ENCODE measurements at places on chromosomes 7 and 10.

DNA sequence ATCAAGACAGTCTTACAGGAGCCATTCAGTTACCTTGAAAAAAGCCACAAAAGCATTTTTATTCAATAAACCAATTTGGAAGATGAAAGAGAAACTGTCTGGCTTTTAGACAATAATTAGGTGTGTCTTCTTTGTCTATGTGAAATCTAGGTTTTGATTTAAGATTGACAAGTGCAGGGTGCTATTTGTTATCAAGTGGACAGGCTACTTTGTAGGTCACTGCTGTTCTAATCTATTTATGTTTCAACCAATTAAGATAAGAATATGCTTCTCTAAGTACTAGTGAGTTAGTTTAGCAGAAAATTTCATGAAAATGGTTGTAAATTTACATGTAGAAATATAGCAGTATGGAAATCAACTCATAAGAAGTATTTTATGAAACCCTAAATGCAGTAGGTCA, 177.5 kb downstream of the CACNA2D1 start:
- DNase-seq: no peak

GRCh38 chr7:24283554-24283896, 465 bp upstream of the NPY start:
- DNase-seq: no peak

DNA sequence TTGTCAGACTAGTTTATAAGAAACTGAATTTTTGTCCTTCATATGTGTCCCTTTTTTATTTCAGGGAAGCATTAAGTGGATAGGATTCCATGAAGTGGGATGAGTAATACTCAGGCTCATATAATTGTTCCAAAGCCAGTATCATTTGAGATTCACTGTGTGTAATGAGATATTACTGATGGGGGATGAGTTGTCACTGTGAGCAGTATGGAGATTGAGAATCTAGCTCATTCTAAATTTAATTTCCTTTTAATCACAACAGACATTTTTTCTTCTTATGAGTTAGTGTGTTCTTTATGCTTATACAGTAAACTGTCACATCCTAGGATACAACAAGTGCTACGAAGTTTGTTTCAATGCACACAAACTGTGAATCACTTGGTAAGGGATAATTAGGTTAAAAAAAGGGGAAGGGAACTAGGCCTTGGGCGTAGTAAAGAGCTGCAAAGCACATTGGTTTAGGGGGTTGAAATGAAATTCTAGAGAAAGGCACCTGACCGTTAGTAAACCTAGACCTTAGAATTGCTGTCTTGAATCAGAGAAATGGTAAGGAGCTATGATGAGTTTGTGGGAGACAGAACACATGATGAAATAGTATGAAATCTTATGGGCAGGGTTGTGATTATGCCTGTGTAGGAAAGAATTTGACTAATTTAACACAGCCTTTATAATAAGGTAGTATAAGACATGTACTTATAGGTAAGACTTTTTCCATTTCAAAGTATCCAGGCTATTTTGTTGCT, 153.4 kb downstream of the MLLT10 start:
- DNase-seq: no peak

GRCh38 chr7:83414947-83415346, 234.0 kb downstream of the SEMA3E start:
- no peak for DNase-seq

DNA sequence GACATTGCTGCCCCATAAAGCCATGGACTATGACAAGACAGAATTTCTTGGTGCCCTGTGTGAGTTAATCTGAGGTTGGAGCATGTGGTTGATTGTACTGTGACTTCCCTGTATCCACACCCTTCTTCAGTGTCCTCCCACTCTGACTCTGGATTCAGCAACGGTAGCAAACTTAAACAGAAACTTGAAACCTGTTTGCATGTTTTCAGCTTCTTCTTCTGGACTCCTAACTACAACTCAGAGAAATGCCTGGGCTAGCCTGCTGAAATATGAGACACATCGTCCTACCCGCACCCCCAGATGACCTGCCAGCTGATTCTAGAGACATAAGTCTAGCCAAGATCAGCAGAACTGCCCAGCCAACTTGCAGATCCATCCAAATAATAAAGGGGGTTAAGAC, 78.4 kb downstream of the IPMK start:
- no peak for DNase-seq

- DNase-seq: no peak
Observed at GRCh38 chr7:25775999-25776743, 375.8 kb upstream of the NFE2L3 start.

GRCh38 chr10:33680036-33680435, 345.6 kb upstream of the NRP1 start:
- DNase-seq: no peak

- no peak for DNase-seq
Observed at GRCh38 chr7:28779954-28780353, 178.2 kb downstream of the TRIL start.

- DNase-seq: no peak
Observed at GRCh38 chr10:34524369-34525091, 290.6 kb downstream of the PARD3 start.

DNA sequence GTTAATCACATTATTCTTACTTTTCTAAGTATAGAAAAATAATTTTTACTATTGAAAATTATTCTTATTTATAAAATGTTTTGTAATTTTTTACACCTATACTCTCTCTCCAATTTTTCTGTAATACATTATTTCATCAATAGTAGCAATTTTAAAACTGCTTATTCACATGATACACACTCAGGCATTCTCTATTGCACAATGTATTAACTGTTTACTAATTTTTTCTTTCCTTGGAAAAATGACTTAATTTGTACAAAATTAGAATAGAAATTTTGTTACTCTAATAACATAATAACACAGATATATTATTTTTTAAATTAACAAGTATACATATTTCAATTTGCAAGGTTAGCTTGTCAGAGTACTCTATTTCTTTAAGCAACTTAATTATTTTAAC, 92.9 kb upstream of the PRKG1 start:
- no peak for DNase-seq

GRCh38 chr7:129969881-129970446, 17.2 kb upstream of the UBE2H start:
- DNase-seq: no peak

- no peak for DNase-seq
Observed at GRCh38 chr10:57817741-57818140, 450.0 kb downstream of the IPMK start.

DNA sequence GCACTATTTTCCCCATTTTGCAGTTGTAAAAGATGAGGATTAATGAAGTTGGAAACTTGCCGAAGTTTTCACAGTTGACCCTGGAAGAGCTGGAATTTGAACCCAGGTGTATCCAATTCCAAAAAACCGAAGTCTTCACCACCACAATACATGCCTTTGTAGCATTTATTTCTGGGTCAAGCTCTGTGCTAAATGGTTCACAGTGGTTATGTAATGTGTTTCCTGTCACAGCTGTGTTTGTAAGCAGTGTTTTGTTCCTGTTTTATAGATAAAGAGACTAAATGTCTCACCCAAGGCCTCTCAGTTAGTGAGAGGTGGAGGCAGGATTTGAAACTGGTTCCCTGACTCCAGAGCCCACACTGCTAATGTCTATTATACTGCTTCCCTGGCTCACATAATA, 17.6 kb downstream of the SFTPA2 start:
- DNase-seq: no peak

DNA sequence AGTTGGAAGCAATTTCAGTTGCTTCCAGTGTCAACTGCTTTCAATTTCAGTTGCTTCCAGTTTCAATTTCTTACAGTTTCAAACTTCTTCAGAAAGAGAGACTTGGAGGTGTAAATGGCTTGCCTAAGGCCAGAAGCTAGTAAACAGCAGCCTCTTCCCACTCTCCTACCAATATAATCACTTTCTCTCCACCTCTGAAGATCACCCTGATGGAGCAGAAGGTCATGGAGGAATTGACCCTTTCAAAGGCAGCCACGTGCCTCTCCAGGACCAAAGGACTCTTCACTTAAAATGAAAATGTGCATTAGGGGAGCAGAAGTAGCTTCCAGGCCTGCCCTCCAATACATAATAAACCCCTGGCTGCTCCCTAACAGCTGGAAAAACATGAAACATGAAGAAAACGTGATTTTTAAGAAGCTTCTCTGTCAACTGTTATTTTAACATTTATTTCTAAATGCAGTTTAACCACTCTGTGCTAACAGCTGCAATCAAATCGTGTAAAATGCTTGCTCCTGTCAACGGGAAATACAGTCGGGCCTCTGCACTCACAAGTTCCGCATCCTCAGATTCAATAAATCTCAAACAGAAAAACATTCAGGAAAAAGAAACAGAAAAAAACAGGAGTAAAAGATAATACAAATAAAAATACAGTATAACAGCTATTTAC, 1020.6 kb downstream of the XPNPEP1 start:
- DNase-seq: no peak

DNA sequence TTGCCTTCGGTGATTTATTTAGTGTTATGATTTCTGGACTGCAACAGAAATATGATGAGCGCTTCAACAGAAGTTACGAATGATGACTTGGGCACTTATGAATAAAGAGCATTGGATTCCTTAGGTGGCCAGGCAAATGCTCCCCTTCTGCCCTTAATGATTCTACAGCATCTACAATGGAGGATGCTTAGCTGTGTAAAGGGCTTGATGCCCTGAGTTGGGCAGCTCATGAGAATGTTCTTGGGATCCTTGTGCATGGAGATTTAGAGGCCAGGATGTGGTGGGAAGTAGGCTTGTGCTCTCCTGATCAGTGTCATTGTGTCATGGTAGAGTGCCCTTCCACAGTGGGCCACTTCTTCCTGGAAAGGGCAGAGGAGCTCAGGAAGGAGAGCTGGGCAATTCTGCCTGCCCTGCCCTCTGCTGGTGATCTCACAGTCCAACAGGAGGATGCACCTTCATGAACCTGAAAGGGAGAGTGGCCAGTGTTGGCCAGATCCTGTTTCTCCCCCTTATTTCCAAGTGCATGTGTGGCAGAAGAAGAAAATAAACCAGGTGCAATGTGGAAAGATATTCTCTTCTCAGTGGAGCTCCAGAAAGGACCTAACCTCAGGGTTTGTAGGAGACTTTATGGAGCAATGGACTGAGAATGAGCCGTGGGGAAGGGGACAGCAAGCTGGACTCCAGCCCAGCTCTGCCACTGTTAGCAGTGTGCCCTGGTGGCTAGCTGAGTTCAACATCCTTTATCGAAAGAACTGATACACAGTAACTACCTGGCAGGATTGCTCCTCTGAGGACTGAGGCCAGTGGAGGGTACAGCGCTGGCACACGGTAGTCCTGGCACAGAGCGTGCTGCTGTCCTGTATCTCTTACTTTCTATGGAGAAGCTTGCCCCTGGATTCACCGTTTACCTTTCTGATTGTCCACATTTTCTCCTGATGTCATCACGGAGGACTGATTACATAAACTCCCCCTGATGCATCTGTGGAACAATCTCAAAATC, 182.9 kb downstream of the BMPER start:
- no peak for DNase-seq

DNA sequence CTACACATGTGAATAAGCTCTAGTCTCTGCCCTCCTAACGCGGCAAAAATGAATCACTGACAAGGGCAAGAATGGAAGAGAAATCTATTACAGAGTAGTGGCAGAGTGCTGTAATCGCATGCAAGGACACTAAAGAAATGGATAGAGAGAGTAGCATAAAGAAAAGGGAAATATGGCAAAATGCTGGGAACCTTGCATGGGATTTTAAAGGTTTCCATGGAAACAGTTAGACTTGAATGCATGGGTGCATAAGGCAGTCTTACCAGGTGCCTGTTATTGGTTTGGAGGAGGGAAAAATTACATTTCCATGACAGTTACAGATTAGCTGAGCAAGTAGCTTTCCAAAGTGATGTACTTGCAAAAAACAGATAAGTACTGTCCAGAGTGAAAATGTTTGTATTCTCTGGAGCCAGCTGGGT, 233.4 kb downstream of the PTN start:
- DNase-seq: no peak

GRCh38 chr7:148722340-148723165, 23.9 kb downstream of the CUL1 start:
- DNase-seq: no peak

- peak; percentile 96 for DNase-seq
Observed at GRCh38 chr10:101031128-101031795, at the start of the genes PDZD7 and SFXN3. TSS of gene PDZD7 (minus strand) at chr10:101031129. CDS start at chr10:101030219, 910 bp downstream. TSS of gene SFXN3 (plus strand) at chr10:101031234. CDS start at chr10:101034695, 3,461 bp downstream.

DNA sequence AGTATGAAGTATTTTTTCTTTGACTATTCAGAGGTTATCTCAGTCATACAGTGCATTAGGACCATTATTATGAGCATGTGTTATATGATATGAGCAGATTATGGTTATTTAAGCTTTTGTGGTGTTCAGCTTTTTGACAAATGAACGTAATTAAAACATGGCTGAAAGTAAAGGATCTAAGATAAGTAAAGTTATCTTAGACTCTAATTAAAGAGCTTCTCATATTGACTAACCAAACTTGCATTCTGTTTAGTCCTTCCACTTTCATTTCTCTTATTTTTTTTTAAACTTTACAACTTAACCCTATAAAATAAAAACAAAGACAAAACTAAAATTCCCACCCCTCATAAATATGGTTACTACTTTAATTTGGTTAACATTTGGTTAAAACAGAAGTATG, 6.9 kb upstream of the GPR85 start:
- no peak for DNase-seq

DNA sequence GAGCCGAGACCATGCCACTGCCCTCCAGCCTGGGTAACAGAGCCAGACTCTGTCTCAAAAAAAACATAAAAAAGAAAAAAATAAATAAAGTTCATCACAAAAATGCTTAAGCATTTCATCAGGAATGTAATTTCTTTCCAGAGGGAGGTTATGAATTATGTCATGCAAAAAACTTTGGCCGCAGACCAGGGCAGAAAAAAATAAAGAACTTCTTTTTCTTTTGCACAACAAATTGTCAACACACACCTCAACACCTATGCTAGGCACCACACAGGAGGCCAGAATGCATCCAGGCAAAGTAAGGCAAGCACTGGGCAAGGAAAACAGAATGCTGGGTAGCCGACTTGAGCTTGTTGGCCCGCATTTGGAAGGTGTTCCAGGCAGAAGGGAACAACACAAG, 3.9 kb downstream of the C10orf62 start:
- no peak for DNase-seq

DNA sequence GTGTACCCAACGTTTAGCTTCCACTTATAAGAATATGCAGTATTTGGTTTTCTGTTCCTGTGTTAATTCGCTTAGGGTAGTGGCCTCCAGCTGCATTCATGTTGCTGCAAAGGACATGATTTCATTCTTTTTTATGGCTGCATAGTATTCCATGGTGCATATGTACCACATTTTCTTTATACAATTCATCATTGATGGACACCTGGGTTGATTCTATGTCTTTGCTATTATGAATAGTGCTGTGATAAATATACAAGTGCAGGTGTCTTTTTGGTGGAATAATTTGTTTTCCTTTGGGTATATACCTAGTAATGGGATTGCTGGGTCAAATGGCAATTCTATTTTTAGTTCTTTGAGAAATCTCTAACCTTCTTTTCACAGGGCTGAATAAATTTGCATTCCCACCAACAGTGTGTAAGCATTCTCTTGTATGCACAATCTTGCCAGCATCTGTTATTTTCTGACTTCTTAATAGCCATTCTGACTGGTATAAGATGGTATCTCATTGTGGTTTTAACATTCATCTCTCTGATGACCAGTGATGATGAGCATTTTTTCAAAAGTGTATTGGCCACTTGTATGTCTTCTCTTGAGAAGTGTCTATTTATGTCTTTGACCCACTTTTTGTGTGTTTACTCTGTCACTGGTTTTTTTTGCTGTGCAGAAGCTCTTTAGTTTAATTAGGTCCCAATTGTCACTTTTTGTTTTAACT, 72.5 kb upstream of the CC2D2B start:
- no peak for DNase-seq
